Jurkat, Clone E6-1 (cell line): ENCODE measurements at places on chromosomes 3 and 15.

- DNase-seq, result no peak
These were observed 206.6 kb downstream of the FOXP1 start for GRCh38 chr3:71376911-71377310.

DNA sequence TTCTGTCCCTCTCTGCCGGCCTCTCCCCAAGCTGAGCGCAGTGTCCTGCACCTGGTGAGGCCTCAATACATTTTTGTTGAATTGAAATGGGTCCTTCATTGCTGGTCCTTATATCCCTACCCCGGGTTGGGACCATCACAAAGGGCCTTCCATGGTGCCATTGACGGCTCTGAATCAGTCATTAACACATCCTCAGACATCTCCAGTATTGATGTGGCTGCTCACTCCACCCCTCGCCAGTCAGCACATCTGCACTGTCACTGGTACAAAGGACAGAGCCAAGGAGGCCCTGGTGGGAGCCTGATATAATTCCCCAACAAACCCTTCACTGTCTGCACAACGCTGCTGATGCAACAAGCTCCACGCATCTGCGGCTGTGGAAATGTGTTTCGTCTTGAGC, 191.6 kb upstream of the TOPAZ1 start:
- no peak for DNase-seq

DNA sequence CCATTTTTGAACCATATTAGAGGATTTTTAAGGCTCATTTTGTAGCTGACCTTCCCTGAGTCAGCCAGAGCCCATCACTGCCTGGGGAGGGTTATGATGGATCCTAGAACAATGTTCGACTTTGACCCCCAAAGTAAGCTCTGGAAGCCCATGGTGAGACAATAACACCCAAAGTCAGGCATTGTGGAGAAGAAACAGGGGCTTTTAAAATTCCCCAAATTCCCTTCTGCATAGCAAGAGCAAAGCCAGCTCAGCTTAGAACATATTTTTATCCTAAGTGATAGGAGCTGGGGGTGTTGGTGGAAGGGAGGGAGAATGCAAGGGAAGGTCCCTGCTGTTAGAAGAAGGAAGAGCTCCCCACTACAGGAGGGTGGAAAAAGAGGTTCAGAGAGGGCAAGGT, 4.0 kb downstream of the ITGA11 start:
- no peak for DNase-seq

GRCh38 chr3:114144909-114145688, 33.8 kb downstream of the DRD3 start:
- no peak for DNase-seq

DNA sequence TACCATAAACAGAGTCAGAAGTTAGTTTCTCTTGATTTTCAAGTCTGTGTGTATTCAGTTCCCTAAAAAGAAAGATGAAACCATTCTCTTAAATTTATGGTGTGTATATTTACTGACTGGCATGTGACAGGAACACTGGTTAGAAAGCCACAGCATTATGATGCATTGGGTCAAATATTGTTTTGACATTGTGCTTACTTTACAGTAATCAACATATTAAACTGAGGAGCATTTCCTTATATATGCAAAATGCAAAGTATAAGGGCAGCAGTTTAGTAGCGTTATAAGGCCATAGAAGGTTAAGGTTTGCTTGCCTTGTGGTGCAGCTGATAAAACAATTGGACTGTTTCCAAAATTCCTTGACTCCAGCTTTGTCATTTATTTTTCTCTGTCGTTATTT, 72.9 kb downstream of the EPHA3 start:
- no peak for DNase-seq

DNA sequence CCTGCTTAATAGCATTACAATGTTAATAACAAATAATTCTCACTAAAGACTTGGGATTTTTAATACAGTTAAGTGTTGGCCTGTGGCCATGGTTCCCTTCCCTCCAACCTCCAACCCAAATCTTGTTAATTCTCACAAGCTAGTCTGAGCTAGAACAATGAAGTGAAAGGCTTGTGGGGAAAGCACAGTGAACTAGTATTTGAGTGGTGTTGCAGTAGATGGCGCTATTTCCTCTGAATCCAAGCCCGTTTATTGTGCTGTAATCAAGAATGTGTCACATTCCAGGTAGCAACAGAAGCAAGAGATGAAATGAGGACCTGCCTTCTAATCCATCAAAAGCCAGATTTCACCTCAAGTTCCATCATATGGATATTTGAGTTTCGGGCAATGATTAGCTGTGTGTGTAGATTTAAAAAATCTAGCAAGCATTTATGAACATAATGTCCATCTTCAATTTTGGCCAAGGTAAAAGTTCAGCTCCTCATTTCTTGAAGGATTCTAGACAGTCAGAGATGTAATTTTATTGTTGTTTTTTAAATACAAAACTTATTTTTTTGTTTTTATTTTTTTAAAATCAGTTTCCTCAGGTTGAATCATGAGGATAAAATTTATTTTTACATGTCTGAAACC, 160.7 kb downstream of the SQOR start:
- peak; percentile 73 for DNase-seq

DNA sequence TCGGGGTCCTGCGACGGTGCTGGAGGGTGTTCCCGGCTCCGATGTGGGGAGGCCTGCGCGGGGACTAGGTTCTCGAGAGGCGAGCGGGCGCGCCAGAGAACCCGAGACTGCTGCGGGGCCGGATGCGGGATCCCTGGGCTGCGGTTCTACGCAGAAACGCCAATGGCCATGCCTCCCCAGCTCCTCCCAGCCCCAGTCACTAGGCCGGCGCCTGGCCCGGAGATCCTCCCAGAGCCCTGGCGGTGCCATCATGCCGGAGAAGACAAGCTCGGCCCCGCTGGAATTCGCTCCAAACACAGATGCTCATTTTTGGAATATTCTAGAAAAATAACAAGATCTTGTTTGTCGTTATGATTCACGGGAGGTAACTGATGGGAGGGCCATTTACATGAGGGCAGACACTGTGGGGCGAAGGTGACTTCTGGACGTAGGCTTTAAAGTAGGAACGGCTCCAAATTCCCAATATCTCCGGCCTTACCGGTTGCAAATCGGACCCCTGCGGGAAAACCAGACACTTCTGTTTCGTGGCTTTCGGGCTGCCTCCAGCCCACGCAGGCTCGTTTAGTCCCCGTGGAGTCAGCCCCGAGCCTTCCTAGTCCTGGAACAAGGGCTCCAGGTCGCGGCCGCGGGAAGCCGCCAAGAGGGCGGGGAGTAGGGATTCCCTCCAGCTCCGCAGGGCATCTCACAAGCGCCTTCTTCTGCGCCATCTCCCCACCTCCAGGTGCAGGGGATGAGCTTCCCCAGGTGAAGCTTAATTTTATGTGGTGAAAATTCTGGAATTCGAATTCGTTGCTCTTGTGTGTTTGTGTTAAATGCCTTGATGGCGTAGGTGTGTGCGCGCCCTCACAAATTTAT, 74.8 kb upstream of the POLG start:
- no peak for DNase-seq

- no peak for DNase-seq
These were observed 336.9 kb downstream of the SLC9A9 start for GRCh38 chr3:143511174-143511879.

DNA sequence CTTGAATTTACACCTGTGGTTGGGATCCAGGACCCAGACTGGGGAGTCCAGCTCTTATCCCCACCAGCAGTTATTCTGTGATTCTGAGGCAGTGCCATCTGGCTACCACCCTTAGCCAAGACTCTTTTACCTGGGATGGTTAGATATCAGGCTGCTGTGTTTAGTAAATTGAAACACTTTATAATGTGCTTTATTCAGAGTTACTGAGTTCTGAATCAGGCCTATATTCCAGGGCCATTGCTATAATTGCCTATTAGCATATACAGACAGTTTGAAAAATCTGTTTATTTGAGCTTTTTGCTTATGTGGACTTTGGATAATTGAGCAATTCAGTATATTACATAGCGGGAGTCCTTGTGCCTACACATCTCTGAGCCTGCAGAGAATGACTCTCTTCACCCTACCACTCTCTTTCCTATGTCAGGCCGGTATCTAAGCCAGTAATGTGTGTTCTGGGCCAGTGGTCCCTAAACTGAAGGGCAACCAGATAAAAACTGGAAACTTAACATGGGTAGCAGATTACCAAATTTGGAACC, 45.4 kb upstream of the TRAK1 start:
- DNase-seq, result no peak

GRCh38 chr3:113268942-113269341, 57.6 kb downstream of the BOC start:
- DNase-seq, result no peak

DNA sequence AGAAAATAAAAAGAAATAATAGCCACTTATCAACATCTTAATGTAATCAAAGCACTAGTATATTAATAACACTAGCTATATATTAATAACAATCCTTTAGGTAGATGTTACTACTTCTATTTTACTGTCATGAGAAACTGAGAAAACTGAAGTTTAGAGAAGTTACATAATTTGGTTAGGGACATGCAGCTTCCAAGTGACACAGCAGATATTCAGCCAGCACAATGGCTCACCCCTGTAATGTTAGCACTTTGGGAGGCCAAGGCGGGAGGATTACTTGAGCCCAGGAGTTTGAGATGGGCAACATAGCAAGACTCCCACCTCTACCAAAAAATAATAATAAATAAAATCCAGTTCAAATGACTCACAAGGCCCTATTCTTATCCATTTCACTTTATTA, 1.9 kb upstream of the UBR1 start:
- DNase-seq, result no peak
